ENCODE measurements at places on chromosomes 1 and 21.

DNA sequence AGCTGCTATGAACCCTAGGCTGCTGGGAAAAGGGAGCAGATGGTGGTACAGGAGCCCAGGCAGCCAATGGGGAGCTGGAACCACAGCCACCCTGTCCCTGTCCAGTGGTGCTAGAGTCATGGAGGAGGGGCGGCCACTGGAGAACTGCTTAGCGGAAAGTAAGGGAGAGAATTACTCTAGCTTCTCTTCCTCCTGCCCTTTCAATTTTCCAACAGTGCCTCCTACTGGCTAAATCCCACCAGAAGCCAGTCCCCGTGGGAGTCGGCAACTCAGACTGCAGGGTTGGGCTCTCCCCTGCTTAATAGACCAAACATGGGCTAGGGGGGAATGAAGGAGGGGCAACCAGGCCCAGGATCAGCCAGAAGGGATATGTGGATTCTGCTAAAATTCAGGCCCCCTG is 154.5 kb downstream of the ACTL8 start:
- no peak for DNase-seq

DNA sequence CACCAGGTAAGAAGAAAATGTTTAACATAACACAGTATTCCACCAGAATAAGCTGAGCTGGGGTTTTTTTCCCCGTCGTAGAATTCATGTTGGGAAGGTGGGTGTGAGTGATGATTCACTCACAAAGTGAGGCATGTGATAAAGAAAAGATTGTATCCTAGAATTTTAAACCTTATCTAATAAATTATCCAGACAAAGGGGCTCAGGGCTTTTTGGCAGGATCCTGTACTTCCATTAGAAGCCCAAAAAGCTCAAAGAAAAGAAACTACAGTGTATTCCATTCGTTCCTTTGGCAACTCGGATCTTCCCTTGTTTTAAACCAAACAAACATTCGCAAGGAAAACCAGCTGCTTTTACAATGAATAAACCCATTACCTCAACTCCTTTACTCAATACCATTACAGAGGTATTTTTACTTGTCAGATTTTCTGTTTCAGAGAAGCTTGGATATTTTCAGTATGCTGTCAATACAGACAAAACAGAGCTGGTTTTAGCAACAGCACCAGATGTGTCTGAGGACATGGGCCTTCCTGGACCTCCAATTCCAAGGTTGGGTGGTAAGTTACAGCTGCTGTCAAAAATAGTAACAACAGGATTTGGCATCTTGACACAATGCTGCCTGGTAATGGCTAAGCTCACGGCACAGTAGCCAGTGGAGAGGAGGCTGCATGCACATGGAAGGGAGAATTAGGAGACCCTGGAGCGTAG is 159.9 kb upstream of the RUNX1 start:
- DNase-seq: no peak

DNA sequence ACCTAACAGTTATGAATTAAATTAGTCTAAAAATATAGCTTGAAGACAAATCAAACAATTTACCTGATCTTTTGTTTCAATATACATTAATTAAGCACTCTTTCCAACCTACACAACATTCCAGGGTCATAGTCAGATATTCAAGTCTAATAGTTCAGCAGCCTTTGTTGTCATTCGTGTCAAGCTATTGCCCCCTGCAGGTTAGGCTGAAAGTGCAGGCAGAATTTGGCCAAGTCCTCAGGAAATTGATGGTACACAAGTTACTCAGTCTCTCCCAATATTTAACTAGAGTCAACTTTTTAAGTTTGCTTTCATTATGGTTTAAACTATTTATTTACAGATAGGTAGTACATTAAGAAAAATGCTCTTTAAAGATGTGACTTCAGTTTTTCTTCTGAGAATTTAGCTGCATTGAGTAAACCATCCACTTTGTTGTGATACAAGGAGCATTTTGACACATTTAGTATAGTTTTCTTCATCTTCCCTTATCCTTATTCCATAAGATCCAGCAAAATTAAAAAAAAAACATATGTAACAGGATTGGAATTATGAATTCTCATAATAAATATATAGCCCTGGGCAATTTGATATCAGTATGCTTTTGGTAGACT is 130.3 kb upstream of the DPYD start:
- peak; percentile 56 for DNase-seq

DNA sequence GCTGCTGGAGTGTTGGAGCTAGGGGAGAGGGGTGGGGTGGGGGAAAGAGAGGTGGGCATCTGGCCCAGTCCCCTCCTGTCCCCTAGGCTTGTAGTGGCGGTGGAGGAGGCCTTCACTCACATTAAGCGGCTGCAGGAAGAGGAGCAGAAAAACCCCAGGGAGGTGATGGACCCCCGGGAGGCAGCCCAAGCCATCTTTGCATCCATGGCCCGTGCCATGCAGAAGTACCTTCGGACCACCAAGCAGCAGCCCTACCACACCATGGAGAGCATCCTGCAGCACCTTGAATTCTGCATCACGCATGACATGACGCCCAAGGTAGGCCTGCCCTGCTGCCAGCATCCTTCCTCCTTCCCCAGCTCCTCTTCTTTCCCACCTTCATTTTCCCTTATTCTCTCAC is 23.6 kb downstream of the VANGL2 start:
- DNase-seq: no peak

DNA sequence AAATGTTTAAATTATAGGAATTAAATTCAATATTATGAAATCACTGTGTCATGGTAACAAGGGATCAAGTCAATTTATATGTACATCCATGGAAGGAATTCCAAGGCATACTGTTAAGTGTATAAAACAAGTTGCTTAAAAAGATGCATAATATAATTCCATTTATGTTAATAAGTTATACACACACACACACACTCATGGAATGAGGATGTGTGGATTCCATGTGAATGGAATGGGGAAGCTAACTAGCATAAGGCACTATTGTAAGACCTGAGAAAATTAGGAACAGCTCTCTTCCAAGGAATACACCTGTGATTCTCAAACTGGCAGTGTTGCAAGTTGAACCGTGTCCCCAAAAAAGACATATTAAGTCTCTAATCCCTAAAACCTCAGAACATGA is 17.6 kb upstream of the TRAF3IP3 start:
- DNase-seq: no peak

DNA sequence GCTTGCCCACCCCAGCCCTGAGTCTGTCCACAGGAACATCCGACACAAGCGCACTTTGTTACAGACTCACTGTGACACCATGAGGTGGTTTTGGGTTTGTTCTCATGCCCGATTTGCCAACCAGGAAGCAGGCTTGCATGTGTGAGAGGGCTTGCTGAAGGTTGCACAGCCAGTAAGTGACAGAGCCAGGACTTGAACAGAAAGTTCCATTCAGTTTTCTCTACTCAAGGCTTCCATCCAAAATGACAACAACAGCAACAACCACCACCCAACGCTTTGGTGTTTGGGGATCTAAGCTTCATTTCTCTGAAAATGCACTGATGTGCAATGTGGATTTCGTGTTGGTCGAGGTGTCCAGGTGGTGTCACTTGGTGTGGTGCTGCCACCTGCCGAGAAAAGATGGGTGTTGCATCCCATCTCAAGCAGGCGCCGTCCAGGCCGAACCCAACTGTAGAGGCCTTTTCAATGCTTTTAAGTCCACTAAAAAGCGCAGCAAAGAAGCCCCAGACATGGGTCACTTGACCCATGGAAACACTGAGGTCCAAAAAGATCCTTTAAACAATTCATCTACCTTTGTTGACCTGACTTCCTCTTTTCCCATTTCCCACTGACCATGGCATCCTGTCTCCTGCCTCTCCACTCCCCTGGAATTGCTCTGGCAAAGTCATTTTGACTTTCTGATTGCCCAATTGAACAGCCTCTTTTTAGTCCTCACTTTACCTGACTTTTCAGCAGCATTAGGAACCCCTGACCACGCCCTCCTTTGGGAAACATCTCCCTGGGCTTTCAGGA is 12.2 kb downstream of the CITED4 start:
- peak; percentile 70 for DNase-seq

DNA sequence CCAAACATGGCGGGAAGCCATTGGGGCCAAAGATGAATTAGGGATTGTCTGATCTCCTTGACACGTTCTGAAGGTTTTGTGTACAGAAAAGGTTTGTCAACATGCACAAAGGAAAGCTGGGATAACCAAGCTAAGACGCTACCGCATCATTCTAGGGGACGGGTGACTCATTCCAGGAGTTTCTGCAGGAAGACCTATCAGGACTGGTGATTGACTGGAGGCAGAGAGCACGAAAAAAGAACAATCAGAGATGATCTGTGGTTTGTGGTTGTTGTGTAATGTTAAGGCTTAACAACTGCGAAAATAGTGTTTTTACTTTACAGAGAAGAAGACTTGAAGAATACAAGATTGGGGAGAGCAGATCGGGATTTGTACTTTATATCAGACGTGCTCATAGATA is 22.2 kb upstream of the ERG start:
- DNase-seq: no peak

DNA sequence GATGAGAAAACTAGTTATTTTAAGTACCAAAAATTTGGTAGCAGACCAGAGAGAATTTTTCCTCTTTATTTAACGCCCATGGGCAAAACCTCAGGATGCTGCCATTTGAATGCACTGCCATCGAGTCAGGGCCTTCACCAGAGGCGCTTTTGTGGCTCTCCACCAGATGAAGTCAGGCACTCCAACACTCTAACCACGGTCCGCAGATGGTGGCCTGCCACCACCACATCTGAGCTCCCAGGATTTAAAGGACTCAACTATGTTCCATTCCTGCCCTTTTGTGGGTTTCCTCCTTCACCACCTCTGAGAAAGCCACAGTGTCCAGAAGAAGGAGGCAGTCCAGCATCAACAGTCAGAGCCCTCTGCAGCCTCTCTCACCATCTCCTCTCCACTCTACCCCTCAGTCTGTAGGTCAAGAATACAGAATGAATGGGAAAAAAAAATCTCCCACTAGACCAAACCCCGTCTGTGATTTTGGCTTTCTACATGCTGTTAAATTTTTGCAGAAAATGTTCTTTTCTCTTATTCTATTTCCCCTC is 647.4 kb downstream of the USP25 start:
- DNase-seq: no peak

DNA sequence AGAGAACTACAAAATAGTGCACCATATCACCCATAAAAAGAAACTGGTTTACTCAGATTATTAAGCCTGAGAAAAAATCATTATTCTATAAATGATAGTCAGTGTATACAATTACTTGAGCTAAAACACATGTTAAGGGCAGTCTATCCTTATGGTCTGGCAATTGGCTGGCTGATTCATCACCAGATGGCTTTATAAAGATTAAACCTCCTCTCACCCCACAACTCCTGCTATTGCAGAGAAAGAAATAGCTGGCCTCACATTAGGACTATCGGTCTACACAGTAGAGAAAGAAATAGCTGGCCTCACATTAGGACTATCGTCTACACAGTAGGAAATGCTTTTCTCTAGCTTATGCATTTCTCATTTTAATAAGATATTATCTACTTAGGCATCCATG is 21.2 kb downstream of the CEP170 start:
- no peak for DNase-seq

- DNase-seq: no peak
Observed at GRCh38 chr1:29309075-29309474, 72.8 kb downstream of the PTPRU start.

GRCh38 chr1:171217658-171218443 is 30.4 kb upstream of the FMO1 start:
- DNase-seq: no peak

DNA sequence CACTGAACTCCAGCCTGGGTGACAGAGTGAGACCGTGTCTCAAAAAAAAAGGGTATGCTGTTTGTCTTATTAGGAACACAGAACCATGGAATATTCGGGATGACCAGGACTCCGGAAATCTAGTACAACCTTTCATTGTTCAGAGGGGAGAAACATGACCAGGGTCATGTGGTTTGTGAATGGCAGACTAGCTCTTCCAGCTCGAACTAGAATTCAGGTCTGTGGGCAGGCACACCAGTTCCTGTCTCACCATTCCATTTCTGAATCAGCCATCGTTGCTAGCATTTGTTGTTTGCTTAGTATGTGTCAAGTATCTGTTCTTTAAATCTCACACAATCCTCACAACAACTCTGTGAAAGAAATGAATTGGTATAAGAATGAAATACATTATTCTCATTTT is 50.9 kb downstream of the MDM4 start:
- no peak for DNase-seq

DNA sequence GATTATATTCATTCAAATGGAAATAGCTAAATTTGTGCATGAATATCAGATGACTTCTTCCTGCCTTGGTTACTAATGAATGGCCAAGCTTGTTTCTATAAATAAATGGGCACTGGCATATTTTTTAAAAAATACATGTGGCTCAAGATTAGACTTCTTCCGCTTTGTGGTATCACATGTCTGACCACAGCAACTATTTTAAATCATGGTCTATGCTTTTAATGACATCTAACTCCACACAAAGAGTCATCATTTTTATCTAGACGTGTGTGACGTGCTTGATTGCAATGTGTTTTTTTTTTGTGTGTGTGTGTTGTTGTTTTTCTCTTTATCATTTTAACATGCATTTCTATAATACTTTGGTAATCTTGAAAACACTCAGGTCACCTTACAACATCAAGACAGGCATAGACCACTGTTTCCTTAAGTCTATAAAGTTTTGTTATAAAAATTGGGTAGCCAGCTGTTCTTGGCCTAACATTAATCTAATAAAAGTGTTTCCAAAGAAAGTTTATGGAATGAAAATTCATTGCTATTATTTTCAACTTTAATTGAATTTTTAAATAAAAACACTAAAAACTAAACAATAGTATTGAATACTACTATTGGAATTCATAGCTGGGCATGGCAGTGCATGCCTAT is 29.5 kb downstream of the RGS1 start:
- no peak for DNase-seq

GRCh38 chr1:41754540-41754939 is 164.2 kb downstream of the HIVEP3 start:
- no peak for DNase-seq

DNA sequence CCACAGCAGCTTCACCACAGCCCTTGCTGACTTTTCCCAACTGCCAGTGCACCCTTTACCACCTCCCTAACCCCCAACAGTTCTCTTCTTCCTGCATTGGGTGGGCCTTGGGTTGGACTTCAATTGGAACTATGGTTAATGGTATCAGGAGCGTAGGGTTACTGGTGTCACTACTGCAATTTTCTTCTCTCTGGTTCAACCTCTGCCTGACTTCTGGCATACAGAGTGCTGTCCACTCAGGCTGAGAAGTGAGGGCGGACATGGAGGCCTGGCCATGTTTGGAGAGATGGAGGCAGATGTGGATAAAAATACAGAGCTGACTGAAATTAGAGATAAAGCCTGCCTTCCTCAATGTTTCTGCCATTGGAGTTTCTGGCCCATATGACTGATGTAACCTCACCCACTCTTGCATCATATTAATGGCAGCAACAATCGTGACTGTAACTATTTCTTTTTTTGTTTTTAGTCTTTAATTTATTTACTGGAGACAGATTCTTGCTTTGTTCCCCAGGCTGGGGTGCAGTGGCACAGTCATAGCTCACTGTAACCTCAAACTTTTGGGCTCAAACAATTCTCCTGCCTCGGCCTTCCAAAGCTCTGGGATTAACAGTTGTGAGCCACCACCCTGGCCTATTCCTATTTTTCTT is 87.8 kb downstream of the NAV1 start:
- no peak for DNase-seq

DNA sequence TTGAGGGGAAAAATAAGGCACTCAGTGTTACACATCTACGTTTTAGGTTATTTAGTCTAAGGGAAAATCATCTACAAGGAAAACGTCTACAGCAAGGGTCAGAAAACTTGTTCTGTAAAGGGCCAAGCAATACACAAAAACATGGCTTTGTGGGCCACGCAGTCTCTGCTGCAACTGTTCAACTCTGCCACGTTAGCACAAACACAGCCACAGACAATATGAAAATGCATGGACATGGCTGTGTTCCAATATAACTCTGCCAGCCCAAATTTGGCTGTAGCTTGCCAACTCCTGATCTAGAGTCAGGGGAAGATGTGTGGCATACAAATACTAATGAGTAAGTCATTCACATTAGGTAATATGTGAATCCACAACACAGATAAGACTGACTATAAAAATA is 40.7 kb downstream of the COA6 start:
- no peak for DNase-seq

Data from hindlimb muscle (tissue), 1 donor.